Stimulated activated CD4-positive, alpha-beta T cell treated with anti-CD3 and anti-CD28 coated beads, Interleukin-1b, Interleukin-23, amount 100 ng/mL, for 1 hour (primary cell): ENCODE measurements at places on chromosomes 5 and 9.

- no peak for DNase-seq
Observed at GRCh38 chr9:4489562-4489918, 728 bp upstream of the SLC1A1 start.

- no peak for DNase-seq
Observed at GRCh38 chr9:108396193-108396592, 459.6 kb downstream of the ACTL7B start.

- DNase-seq: no peak
Observed at GRCh38 chr5:96096724-96097123, 135.1 kb upstream of the ELL2 start.

GRCh38 chr5:143582176-143582575, 178.7 kb upstream of the NR3C1 start:
- no peak for DNase-seq

DNA sequence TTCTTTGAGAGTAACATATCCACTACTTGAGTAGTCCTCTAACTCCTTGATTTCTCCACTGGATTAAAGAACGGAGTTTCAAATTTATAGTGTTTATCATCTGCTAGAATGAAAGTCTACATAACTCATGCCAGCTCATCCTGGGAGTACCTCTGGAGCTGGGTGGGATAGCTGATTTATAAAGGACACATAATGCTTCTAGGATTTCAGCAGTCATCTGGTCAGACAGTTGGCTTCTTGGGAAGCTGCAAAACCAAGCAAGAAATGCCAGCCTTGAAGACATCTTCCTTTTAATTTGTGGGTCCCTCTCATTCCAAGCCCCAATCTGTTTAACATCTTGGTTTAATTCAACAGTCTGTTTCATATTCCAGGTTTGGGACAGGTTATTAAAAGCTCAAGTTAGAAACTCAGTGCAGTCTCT, 3.2 kb downstream of the GALNT10 start:
- DNase-seq: no peak

GRCh38 chr5:169988947-169989346, 8.7 kb upstream of the INSYN2B start:
- DNase-seq: no peak

DNA sequence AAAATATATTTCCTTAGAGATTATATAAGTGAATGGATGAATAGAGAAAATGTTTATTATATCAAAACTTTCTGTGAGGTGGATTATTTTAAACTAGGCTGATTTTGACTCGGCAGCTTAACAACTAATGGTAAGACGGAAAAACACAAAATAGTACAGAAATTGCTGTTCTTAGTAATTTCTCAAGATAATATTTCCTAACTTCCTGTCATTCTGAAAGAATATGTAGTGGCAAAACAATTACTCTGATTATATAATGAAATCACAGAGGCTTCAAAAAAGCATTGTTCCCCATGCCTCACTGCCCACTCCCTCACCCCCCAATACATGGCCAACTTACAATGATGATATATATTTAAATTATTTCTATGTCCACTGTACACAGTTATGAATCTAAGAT, 85.4 kb downstream of the YTHDC2 start:
- DNase-seq: no peak

DNA sequence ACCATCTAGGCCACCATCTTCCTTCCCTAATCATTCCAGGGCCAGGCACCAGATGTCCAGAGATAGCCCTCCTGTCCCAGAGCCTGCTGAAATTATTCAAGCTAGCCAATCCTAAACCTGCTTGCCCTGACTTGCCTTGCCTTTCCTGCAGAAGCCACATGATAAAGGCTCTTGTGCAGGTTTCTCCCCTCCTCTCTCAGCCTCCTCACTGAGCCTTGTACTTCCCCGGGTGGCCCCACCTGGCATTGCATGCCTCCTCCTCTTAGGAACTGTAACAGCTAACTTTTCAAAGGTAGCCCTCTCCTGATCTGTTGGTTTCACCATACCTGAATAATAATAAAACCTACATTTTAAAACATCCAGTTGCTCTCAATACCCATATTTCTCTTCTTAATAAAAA, 42.6 kb downstream of the DIRAS2 start:
- no peak for DNase-seq
